Activated gamma-delta T cell treated with Interleukin-2 at 50 U/mL for 16 hours (primary cell): ENCODE measurements at places on chromosomes 12 and 14.

DNA sequence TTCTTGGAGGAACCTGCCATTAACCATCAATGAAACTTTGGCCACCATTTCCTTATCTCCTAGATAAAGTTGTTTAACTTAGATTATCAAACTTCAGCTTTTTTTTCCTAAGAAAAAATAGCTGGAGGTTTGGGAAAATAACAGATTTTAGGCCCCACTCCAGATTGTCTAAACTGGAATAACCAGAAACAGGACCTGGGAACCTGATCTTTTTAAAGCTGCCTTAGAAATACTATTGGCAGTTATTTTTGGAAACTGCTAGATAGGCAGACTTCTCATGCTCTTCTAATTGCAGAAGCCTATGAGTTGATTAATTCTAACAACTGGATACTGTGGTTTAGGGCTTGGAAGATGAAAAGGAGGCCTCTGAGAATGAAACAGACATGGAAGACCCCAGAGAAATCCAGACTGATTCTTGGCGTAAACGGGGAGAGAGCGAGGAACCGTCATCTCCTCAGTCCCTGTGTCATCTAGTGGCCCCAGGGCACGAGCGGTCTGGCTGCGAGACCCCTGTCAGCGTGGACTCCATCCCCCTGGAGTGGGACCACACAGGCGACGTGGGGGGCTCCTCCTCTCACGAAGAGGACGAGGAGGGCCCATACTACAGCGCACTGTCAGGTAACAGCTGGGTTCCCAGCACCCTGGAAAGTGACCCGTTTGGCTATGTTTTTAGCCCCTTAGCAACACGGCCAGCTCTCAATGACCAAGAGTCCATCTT is 80.2 kb downstream of the ESR2 start:
- DNase-seq: no peak

DNA sequence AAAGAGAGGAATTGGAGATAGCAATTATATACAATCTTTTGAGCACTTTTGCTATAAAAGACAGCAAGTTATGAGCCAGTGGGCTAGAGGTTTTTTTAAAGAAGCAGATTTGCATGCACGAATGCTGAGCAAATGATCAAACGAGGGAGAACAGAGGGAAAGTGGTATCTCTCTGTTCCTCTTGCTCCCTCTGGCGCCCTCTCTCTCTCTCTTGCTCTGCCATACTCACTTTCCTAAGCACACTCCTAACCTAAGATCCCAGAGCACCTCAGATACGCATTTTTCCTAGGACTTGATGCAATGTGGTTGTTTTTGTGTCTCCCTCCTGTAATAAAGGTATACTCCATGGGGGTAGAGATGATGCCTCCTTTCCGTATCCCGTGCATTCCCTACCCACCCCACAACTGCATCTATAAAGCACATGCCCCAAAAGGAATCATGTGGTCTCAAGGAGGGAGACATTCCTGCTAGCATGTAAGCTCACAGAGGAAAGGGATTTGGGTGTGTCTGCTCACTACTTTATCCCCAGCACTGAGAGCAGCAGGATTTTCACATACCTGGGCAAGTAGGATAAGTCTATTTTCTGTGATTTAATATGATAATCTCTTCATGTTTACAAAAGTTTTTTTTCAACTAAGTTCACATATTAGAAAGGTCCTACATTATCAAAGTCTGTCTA is 270.2 kb downstream of the SSPN start:
- no peak for DNase-seq

DNA sequence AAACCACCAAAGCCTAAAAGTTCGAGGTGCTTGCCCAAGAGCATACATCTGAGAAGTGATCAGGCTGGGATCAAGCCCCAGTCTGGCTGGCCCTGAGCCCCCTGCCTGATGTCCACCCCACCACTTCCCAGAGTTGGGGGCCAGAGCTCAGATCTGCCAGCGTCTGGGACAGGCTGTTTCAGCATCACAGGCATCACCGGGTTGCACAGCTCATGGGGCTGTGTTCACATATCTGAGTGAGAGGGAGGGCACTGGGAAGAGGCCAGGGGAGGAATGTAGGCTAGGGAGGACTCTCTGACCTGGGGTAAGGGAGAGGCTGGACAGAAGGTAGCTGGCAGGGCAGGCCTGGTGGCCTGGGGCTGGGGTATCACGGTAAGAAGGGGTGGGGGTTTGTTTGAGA is 6.0 kb downstream of the TGM1 start:
- no peak for DNase-seq

DNA sequence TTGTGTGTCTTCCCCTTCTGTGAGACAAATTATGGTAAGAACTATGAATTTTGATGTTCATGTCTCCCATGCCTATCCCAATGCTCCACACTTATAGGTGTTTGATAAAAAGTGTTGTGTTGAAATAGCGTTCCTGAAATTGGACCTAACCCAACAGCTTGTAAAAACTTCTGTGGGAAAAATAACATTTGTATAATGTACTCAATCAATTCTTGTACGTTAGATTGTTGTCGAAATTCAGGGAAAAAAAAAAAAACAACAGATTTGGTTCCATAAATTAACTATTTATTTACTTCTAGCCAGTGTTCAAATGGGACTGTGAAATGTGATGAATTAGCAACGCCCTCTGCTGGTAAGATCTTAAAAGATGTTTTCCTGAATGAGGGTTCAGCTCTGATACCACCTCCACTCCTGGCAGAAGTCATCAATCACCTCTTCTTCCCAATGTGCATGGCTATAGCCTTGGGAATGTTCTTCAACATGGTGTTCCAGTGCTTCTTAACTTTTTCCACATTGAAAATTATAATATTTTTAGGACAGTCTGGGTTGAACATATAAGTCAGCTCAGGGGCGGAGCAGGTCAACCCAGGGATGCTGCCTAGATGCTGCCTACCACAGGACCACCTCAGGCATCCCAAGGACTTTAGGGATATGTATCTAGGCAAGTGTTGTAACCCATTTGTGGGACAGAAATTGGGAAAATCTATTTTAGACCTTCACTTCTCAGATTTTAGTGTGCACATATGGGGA is 170.6 kb downstream of the OTOGL start:
- no peak for DNase-seq

GRCh38 chr12:48580831-48581230 is 11.0 kb upstream of the LALBA start:
- no peak for DNase-seq

DNA sequence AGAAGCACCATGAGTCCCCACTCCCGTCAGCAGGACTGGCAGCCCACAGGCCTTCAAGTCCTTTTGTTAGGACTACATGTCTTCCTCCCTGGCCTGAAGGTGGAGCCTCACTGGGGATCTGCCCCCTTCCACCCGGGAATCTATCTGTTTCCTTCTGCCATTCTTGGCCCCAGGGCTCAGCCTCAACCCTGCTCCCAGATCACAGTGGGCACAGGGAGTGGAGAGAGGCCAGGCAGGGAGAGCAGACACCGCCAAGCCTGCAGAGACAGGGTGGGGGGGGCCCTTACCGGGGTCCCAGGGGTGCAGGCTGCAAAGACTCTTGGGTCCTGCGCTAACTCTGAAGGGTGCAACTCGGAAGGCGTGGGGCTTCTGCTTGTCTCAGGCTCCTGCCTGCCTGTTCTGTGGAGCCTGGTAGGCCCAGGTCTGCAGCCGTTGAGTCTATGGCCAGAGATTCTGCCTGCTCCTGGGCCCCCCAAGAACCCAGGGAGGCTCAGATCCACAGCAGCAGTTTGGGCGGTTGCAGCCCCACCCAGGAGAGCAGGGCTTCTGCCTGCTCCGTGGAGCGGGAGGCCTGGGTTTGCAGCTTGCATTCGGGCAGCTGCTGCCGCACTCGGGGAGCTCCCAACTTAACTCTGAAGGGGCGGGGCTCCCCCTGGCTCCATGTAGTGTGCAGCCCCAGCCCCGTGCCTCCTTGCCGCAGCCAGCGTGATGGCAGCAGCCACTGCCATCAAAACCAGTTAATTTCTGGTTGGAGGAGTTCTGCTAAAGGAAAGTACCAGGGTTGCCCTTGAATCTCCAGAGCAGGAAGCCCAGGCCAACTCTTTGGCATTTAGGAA is 21.7 kb upstream of the PLBD1 start:
- DNase-seq: no peak

GRCh38 chr12:132834181-132834711 is 5.6 kb upstream of the GOLGA3 start:
- DNase-seq: no peak

DNA sequence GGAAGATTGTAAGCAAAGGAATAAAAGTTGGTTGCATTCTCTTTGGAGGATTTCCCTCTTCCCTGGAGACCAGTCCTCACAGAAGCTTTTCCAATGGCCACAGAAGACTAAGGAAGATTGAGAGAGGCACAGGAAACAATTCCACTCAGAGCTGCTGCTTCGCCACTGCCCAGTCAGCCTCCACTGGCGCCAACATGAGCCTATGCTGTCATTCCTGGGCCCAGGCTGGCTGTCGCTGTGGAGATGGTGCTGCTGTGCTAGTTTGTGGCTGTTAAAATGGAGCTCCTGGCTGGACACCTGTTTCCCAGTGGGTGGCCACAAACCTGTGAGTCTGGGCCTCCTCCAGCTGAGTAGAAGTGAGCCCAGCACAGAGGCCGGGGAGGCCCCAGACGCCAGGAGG is 6.6 kb downstream of the P2RX7 start:
- DNase-seq: no peak

DNA sequence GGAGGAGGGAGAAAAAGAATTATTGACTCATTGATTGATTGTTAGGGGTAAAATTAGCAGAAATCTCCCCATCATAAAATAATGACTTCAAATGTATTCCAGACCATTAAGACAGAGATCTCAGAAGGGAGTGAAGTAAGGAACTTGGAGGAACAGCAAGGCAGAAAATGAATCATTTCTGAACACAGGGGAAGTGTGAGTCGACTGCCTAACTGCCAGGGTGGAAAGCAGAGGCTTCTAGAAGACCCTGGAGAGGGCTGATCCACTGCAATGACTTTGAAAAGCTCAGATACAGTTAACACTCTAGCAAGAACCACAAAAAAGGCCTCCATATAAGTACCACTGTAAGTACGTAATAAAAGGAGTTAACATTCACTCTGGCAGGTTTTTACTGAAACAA is 9.7 kb downstream of the GLTP start:
- no peak for DNase-seq

GRCh38 chr14:68292441-68293215 is 473.0 kb downstream of the RAD51B start:
- no peak for DNase-seq

- peak; percentile 30 for DNase-seq
These were observed 27.5 kb downstream of the TCHP start for GRCh38 chr12:109927622-109928021.

- DNase-seq: no peak
These were observed 6.2 kb downstream of the IRF2BPL start for GRCh38 chr14:77022236-77022852.

GRCh38 chr12:13372386-13372785 is 175.9 kb downstream of the EMP1 start:
- DNase-seq: no peak

DNA sequence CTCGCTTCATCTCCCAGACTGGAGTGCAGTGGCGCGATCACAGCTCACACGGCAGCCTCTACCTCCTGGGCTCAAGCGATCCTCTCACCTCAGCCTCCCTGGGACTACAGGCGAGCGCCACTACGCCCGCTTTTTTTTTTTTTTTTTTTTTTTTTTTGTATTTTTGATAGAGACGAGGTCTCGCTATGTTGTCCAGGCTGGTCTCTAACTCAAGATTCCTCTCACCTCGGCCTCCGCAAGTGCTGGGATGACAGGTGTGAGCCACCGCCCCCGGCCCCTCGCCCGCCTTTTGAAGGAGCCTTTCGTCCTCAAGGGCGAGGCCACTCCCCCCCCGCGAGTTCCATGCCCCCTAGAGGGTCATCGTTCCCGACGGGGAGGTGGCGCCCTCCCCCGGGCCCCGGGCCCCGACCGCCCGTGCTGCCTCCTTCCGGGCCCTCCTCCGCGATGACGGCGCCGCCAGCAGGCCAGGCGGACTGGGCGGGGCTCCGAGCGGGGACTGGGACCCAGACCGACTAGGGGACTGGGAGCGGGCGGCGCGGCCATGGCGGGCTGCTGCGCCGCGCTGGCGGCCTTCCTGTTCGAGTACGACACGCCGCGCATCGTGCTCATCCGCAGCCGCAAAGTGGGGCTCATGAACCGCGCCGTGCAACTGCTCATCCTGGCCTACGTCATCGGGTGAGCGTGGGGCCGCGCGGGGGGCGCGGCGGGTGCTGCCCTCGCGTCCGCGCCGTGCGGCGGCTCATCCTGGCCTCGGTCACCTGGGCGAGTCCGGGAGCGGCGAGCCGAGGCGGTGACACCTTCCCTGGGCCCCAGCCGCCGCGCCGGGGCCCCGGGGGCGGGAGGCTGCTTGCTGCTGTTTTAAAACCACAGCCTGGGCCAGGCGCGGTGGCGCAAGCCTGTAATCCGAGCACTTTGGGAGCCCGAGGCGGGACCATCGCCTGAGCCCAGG is at the start of gene P2RX4:
P2RX4 (plus strand) TSS at position 506 of the 949 bp plus-strand sequence; CDS start at position 542, 36 bp downstream.
- DNase-seq: peak; percentile 79

DNA sequence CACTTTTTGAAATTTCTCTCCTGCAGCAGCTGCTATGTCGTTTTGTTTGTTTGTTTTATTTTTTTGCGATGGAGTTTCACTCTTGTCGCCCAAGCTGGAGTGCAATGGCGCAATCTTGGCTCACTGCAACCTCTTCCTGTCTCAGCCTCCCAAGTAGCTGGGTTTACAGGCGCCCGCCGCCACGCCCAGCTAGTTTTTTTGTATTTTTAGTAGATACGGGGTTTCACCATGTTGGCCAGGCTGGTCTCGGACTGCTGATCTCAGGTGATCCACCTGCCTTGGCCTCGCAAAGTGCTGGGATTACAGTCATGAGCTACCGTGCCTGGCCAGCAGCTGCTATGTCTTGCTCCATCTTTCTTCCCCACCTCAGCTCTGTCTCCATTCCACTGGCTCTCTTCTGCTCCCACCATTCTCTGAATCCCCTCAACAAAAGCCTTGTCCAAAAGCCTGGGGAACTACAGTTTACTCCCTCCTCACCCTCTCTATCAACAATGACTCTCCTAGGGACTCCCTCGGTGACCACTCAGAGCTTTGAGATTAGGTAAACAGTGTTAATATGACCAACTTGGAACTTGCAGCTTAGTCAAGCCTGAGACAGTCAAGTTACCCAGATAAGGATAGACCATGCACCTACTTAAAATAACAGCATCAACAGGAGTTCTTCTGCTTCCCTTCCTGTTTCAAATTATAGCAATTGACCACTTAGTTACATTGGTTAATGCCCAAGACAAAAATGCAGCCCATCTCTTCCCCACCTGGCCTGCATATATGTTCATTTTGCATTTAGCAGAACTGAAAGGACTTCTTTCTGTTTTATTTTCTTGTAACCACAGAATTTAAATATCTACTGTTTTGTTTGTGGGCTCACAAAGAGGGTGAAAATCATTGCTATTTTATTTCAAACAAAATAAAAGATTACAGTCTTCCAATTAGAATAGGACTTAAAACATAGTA is 189.0 kb upstream of the AMIGO2 start:
- DNase-seq: no peak

GRCh38 chr12:111175396-111176094 is 193.3 kb downstream of the PHETA1 start:
- DNase-seq: no peak

DNA sequence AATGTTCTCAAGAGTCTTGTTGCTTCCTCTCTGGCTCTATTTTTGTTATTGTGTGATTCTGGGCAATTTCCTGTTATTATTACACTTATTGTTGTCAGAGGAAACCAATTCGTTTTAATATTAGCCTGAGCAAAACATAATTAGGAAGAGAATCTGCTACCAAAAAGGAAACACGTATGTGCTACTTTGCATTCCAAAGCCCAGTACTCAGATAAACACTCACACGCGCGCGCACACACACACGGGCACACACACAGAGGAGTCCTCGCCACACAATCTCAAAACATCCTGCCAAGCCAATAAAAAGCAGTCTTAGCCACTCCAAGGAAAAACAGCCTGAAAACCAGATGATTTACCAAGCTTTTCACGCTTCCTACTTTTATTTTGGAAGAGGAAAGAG is 400.7 kb downstream of the NUAK1 start:
- DNase-seq: no peak
